Activated CD8-positive, alpha-beta memory T cell treated with anti-CD3 and anti-CD28 coated beads for 4 hours (primary cell): ENCODE measurements at places on chromosomes 7 and 10.

DNA sequence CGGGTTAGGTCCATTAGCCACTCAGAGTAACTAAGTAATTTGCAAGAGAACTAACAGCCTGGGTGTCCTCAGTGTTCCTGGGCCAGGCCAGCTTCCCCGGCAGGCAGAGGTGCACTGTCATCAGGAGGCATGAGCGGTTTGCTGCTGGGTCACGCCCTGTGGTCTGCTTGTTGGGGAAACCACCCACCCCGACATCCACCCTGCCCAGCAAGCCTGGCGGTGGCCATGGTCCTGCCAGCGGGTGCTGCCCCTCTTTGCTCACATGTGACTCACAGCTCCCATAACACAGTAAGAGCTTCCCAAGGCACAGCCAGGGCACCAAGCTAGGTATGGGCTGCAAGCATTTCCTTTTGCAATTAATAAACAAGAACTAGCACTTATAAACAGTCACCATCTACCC, 75.9 kb downstream of the RGS10 start:
- no peak for DNase-seq

- DNase-seq = no peak
Observed at GRCh38 chr10:5735119-5735518, 50.5 kb downstream of the TASOR2 start.

DNA sequence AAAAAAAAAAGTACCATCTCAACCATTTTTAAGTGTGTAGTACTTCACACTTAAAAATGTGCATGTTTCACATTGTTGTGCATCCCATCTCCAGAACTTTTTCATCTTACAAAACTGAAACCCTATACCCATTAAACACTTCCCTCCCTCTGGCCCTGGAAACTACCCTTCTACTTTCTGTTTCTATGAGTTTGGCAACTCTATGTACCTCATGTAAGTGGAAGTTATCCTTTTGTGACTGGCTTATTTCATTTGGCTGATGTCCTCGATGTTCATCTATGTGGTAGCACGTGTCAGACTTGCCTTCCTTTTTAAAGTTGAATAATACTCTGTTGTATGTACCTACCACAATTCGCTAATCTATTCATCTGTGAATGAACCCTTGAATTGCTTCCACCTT, 12.2 kb downstream of the KCNMA1 start:
- no peak for DNase-seq

DNA sequence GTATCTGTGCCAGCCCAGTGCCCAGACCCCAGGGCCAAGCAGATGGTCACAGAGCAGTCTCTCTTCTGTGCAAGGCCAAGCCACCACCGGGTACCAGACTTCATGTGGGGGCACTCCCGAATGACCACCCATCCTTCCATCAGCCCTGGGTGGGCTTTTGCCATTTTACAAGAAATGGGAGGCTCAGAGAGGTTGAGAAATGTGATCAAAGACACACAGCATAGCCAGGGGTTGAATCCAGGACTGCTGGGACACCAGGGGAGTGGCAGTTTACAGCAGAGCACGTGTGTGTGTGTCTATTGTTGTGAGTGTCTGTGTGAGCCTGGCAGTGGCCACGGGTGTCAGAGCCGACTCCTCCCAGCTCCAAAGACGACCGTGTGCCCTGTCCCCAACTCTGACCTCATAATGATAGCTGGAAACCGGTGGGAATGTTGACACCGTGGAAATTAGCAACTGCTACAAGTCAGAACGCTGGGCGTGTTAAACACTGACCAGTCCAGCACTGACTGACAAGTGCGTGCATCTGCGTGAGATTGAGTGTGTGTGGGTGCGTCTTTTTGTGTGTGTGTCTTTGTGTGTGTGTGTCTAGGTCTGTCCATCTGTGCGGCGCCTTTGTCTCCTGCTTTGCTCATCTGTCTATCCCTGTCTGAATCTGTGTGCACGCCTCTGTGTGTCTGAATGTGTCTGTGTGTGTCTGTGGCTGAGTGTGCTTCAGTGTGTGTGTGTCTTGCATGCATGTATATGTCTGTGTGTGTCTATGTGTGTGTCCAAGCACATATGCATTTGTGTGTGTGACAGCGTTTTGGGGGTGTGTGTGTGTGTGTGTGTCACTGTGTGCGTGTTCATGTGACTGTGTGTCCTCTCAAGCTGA, 17.2 kb upstream of the SLC29A4 start:
- DNase-seq = no peak

- no peak for DNase-seq
Observed at GRCh38 chr10:125026974-125027735, 85.2 kb downstream of the ZRANB1 start.

DNA sequence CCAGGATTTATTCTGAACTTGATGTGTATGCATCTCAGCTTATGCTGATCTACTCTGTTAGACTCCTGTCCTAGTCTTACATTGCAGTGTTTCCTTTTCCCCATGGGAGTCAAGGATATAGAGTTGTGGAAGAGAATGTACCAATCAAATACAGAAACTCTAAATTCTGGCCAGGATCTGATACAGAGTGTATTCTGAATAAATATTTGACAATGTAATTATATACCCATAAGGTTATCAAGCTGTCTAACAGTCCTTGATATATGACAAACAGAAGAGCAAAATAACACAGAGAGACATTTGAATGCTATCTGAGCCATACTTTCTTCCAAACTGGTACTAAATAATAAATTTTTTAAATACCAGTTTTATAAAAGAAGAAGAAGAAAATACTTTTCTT, 116.8 kb downstream of the ETV1 start:
- no peak for DNase-seq

- DNase-seq = no peak
Observed at GRCh38 chr10:59814878-59815277, 61.6 kb upstream of the MRLN start.

- no peak for DNase-seq
Observed at GRCh38 chr10:88995156-88995876, 4.7 kb downstream of the FAS start.

GRCh38 chr10:93826355-93826754, 67.4 kb upstream of the SLC35G1 start:
- DNase-seq = no peak
